RPMI7951 (cell line): ENCODE measurements at places on chromosomes 12 and 14. TPM values are rescaled to one million over a fixed set of nuclear protein-coding genes. Genes with fewer than 3 reads are reported as not detected.

The MUCL1 gene
- not detected in 2 replicates for total RNA-seq

The FBXO21 gene
- 17.0 and 25.0 TPM in 2 replicates for total RNA-seq

The REP15 gene
- 1.4 and 1.6 TPM in 2 replicates for total RNA-seq

The RNFT2 gene
- 2.4 and 3.4 TPM in 2 replicates for total RNA-seq

The HRK gene
- not detected in 2 replicates for total RNA-seq

The AQP6 gene
- total RNA-seq, result 0.10 TPM in 1 of 2 replicates, not detected in the other

The C12orf54 gene
- total RNA-seq, result not detected in 2 replicates

The DNAJC22 gene
- total RNA-seq, result 7.9 and 10.4 TPM in 2 replicates
